ENCODE measurements at places on chromosomes 1 and 21.

DNA sequence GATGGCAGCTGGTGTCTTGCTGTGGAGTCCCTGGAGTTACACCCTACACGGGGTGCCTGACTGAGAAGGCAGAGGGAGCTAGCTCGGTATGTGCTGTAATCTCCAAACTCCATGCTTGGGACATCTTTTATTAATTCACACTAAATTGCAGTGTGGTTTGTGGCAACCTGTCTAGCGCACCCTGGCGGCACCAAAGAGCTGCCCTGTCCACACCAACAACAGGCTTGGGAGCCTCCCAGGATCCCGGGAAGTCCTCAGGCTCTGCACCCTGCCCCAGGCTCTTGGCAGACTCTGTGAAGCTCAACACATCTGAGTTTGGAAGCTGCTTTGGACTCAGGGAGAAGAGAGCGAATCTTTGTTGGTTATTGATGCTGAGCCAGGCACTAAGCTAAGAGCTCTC is 138.9 kb downstream of the IGSF21 start:
- no peak for DNase-seq

GRCh38 chr1:13576926-13577325 is 6.7 kb upstream of the PDPN start:
- DNase-seq: no peak

DNA sequence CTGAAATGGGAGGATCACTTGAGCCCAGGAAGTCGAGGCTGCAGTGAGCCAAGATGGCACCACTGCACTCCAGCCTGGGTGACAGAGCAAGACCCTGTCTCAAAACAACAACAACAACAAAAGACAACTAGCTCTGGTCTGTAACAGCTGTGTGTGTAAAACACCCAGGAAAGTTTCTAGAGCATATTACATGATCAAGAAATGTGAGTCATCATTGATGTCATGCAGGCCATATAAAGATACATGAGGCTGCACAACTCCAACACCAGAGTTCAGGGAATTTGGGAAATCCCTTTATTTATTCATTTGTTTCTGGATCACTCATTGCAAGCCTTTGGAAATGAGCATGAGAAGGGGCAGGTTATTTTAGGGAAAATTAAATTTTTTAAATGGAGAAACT is 50.3 kb upstream of the CTPS1 start:
- no peak for DNase-seq

DNA sequence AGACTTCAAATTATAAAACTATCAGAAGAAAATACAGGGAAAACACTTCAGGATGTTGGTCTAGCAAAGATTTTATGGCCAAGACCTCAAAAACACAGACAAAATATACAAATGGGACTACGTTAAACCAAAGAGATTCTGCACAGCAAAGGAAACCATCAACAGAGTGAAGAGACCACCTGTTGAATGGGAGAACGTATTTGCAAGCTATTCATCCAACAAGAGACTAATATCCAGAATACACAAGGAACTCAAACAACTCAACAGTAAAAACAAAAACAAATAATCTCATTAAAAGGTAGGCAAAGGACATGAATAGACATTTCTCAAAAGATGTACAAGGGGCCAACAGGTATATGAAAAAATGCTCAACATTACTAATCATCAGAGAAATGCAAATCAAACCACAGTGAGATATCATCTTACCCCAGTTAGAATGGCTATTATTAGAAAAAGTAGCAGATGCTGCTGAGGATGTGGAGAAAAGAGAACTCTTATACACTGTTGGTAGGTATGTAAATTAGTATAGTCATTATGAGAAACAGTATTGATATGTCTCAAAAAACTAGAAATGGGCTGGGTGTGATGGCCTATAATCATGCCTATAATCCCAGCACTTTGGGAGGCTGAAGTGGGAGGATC is 112.6 kb downstream of the LRIG2 start:
- DNase-seq: no peak

DNA sequence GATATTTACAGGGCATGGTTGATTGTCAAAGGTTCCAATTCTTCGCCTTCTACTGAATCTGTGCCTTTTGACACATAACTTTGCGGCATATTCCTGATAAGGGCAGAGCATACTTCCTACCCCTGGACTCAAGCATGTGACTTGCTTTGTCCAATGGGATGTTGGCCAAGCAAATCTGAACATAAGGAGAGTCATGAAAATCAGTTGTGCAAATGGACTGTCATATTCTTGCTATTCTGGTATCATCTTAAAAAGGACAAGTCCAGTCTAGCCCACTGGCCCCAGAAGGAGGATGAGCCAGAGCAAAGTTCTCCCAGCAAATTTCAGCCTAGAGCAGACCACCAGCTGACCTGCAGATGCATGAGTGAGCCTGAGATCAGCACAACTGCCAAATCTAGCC is 41.0 kb upstream of the MUTYH start:
- DNase-seq: no peak

GRCh38 chr1:151583796-151584195 is 28.1 kb upstream of the SNX27 start:
- DNase-seq: no peak

DNA sequence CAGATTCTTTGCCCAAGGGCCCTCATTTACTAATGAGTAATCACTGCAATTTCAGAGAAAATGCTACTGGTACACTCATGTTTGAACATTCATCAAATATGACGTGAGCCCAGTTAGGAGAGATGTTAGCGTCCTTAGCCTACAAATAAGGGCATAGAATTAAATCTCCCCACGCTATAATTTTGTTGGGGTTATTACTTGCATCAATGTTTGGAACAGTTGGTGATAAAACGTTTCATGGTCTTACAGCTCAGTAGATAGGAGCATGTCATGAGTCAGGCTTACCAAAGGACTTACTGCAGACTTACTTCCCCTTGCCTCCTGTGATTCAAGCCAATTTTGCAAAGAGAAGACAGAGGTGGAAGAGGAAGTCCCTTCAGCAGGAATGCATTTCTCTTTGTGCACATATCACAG is 304.0 kb downstream of the KIF26B start:
- DNase-seq: no peak

DNA sequence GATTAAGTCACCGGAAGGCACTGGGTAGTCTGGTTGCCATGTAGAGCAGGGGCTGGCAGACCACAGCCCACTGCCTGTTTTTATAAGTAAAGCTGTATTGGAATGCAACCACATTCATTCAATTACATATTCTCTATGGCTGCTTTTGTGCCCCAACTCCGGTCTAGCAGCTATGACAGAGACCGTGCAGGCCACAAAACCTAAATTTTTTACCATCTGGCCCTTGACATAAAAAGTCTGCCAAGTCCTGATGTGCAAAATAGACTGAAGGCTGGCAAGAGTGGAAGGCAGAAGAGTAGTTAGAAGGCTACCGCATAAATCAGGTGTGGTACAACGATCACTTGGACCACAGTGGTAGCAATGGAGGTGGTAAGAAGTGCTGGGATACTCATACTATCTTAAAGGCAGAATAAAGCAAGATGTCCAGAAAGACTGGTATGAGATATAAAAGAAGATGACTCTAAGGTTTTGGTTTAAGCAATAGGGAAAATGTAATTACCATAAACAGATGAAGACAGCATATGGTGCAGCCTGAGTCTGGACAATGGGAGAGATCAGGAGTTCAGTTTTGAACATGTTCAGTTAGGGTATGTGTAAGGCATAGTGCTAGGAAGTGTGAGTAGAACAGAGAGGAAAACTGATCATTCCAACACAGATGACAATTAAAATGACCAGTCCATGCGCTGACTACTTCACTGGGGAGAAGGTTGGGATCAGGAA is 37.2 kb downstream of the EGLN1 start:
- no peak for DNase-seq

- DNase-seq: no peak
These were observed 375.9 kb upstream of the DUSP10 start for GRCh38 chr1:222117809-222118208.

- DNase-seq: no peak
These were observed 58.7 kb upstream of the RGS1 start for GRCh38 chr1:192516776-192517297.

DNA sequence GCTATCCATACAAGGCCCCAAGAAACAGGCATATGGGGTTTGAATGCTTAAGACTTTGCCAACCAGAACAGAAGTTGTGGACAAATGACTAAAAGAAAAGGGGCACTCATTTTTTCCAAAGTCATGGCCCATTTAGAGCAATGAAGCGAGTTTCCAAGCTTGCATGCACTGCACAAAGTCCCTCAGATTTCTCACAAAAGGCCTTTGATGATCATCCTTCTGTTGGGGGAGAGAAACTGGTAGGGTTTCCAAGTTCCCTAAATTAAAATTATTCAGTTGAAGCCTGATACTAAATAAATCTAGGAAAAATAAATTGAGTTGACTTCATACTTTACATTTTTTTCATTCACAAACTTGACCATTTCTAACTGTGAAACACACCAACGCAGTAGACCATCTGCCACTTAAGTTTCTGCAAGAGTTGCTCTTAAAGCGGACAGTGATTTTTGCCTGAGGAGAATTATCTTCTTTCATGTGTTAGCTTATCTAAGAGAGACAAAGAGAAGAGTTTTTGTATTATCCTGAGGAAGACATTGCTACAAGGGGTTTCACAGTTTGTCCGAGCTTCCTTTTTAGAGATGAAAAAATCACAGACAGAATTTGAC is 139.2 kb downstream of the SEC16B start:
- no peak for DNase-seq

DNA sequence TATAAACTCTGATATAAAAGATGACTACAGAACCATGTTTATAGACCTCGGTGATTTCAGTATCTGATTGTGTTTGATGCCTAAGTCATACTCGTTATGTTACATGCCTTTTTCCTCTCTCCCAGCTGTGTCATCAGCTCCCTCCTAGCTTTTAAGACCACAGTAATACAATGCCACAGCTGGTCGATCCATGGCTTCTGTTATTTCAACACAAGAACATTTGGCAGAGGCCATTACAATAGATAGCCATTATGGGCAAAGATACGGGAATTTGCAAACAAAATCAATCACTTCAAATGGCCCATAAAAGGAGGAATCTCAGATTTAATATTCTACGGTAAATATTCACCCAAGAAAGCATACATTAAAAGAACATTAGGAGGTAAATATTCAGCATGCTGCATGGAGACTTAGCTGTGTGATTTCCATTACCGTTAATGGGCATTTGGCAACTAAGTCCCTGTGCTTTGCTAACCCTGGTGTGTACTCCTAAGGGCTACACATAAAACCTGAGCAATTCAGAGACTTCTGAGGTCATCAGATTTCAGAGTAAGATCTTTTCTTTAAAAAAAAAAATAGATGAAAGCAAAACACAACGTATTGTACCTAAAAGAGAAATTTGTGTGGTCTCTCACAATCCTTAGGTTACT is 153.4 kb downstream of the PIGK start:
- DNase-seq: no peak

DNA sequence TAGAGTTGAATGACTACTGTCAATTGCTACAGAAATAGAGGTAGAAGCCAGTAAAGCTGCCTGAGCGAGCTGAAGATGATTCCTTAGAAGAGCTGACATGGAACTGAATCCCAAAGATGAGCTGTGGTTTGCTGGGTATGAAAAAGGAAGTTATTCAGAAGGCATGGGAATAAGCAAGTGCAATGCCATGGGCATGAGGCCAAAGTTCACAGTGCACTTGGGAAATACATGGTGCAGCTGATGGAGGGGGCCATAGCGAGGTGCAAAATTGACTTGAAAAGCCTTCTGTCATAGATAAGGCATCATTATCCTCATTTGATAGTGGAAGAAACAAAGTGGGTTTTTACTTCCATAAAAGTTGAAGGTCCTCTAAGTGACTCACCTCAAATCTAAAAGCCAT is 88.6 kb downstream of the NEK7 start:
- DNase-seq: no peak

DNA sequence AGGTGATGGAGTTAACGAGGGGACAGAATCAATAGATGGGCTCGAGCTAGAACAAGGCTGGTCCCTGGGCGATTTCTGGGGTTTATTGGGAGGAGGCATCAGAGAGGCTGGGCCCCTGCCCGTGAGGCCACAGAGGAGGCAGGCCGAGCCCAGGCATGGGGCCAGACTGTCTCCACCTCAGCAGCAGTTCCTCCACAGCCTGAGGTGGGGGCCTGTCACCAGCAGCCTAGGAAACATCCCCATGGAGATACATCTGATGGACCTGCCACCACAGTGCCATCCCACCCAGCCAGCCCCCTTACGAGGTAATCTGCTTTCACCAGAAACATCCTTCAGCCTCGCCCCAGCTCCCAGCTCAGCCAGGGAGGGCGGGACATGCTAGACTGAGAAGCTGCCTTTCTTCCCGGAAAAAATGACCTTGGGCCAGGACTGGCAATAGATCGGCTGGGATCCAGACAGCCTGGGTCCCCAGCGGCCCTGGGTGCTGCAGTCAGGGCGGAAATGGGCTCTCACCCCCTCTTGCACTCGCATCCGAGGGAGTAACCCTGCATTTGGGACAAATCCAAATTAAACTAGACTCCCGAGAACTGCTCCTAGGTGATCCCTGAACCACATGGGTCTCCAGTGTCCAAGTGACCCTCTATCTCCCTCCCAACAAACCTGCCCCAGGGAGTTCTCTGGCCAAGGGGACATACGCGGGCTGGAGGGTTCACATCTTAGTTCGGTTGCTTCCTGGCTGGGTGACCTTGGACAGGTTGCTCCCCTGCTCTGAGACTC is 10.0 kb upstream of the EPHA8 start:
- no peak for DNase-seq

DNA sequence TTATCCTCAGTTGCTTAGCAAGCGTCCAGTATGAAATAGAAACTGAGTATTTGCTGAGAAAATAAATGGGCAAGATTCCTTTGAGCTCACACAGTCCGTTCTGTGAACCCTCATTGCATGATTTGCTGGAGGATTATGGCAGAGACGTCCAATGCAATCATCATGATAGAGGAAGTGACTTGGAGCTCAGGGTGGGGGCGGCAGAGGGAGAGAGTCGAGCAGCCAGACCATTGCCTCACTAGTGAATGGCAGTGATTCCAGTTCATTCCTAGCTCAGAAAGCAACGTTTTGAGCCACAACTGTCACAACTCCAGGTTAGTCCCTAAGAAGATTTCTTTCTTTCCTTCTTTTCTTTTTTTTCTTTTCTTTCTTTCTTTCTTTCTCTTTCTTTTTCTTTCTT is 27.5 kb upstream of the COL9A2 start:
- DNase-seq: no peak

DNA sequence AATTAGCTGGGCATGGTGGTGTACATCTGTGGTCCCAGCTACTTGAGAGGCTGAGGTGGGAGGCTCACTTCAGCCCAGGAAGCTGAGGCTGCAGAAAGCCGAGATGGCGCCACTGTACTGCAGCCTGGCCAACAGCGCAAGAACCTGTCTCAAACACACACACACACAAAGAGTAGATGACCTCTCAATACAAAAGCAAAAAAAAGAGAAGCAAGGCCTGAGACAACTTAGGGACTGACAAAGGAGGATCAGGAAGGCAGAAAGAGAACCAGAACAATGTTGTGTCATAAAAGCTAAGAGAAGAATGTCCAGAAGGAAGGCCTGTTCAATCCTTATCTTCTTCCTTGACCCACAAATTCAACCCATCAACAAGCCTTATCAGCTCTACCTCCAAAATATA is 18.5 kb downstream of the WASF2 start:
- DNase-seq: no peak
